CD4-positive, alpha-beta T cell treated with Interferon gamma for 1 hour (primary cell): ENCODE measurements at places on chromosomes 6 and 20.

DNA sequence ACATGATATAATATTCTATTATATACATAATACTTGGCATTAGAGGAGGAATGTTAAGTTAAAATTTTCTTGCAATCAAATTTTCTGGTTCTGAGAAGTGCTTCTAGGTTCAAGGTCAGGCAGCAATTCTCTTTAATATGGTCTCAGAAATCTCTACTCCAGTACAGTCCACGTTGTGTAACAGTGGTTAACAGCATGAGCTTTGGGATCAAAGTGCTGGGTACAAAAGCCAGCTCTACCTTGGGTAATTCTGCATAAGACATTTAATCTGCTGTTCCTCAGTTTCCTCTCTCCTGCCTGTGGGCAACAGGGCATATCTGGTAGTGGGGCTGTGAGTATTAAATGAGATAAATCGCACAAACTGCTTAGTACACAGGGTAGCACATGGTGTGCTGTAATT, 437.8 kb downstream of the CDC5L start:
- no peak for DNase-seq

GRCh38 chr20:53751620-53752318, 158.1 kb upstream of the ZNF217 start:
- DNase-seq, result no peak

DNA sequence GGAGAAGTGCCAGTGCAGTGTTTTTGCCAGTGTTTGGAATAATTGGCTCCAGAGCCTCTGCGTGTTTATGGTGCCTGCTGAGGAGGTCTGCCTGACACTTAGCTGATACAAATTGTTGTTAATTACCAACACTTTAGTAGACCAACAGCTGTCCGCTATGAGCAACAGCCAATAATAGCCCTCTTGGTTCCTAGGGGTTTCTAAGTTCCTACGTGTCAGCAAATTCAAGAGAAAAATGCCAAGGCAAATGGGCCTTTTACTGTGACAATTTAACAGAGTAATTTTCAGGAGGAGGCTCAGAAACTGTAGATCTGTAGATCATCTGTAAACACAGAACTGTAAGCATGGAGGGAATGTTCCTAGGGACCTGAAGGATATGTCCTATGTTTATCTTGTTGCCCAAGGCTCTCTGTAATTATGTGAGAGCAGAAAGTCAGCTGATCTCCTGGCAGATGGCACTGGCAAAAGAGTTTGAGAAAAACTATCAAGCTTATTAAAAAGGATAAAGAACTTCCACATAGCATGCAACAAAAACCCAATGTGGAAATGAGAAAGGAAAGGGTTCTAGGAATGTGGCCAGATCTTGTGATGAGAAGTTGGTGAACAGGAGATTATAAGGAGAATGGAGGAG, 157.7 kb downstream of the GJA1 start:
- no peak for DNase-seq

DNA sequence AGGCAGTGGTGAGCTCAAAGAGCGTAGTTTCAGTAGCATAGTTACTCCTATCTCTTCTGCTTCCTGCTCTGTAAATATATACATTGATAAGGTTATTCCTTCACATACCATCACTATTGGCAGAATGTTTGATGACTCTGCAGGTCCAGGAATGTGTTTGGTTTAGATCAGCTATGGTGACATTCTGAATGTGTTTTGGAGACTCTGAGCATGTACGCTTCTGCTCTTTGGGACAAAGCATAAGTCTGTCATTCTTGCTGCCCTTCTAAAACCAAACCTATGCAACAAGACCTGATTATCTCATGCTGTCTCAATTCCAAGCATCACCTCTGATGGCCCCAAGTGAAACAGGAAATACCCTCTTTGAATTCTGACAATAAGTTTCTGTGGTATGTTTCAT, 1074.3 kb downstream of the KIF16B start:
- DNase-seq, result no peak

GRCh38 chr6:132219901-132220300, 181.4 kb downstream of the MOXD1 start:
- DNase-seq, result no peak

DNA sequence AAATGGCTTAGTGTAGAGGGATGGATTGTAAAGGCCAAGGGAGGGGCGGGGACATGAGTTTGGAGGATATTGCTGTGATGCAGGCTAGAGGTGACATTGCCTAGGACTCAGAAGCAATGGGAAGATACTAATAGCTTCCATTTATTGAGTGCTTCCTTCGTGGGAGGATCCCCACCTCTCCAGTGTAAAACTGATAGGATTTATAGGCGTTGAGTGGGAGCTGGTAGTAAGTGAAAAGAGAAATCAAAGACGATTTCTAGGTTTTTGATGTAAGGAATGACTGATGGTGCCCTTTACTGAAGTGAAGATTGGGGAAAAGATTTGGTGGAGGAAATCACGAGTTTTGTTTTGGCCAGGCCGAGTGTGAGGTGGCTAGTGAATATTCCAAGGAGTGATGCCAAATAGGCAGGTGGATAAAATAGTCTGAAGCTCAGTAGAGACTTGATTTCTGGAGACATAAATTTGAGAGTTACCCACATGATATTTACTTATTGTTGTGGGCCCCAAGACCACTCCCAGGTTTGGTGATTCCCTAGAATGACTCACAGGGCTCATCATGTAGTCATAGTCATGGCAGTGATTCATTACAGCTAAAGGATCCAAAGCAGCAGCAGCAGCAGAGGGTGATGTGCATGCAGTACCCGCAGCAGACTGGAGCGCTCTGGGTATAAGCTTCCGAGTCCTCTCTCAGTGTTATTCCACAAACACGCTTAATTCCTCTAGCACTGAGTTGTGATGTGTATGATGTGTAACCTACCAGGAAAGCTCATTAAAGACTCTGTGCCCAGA, 10.2 kb downstream of the RPRD1B start:
- DNase-seq, result no peak

DNA sequence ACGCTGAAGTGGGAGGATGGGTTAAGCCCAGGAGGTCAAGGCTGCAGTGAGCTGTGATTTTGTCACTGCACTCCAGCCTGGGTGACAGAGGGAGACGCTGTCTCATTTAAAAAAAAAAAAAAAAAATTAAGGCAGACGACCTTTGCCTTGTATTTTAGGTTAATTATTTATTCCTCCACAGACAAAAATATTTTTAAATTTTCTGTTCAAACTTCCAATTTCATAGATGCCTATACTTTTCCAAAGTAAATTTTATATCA, 6.3 kb upstream of the SMIM28 start:
- no peak for DNase-seq

DNA sequence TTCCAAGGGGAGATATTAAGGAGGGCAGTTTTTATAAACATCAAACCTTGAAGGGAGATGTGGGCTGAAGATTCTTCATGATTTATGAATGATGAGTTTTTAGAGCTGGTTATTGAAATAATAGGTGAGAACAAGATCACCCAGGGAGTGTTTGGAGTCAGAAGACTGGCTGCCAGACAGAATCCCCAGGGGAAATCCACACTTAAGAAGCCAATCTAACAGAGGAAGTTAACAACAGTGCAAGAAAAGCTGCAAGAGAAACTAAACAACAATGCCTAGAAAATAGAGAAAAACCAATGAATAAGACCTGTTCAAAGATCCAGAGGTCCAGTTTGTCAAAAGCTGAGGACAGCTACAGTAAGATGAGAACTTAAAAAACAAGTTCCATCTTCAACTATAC, 167.9 kb upstream of the MAN1A1 start:
- DNase-seq, result no peak
